ENCODE measurements at places on chromosomes 4 and X.

- no peak for DNase-seq
Measured at GRCh38 chr4:170497689-170498088, 407.9 kb upstream of the AADAT start.

DNA sequence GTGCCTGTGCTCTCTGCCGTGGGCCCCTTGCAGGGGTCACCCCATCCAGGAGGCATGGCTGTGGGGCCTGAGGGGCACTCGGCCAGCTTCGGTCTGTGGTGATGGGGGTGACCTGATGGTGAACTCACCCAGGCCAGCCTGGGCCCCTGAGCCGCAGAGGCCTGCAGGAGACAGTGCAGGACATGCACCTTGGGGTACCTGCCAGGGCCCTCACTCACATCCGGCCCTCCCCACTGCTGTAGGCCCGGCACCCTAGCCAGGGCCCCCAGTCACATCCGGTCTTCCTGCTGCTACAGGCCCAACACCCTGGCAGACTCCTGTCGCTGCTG, 7.3 kb downstream of the CFAP99 start:
- DNase-seq = no peak

DNA sequence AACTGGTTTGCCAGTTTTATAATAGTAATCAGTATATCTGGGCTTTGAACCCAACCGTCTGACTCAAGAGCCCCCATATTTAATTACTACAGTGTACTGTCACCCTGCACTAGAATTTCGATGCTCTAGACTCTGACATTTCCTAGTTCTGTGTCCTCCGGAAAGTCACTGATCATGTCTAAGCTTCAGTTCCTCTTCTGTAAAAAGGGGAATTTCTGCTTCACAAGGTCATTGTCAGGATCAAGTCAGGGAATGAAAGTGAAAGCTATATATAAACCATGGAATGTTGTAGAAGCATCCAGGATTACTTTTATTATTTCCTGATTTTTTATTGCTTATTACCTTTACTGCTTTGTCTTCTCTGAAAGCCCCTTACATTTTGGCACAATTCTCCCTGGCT, 4.0 kb upstream of the KCNIP4 start:
- no peak for DNase-seq

- no peak for DNase-seq
Measured at GRCh38 chrX:12548746-12549145, 242.5 kb upstream of the PRPS2 start.

DNA sequence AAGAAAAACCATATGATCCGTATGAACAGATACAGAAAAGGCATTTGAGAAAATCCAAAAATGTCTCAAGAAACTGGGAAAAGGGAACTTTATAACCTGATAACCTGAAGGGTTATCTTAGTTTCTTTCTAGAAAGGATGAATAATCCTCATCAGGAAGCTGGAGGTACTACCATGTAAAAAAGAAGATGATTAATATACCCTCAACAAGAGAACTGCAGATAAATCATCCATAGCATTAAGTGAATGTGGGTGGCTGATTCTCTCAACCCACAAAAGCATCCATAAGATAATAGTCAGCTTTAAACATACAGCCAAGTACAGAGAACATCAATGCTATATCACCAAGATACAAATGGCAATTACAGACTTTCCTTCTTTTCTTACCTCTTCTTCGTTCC, 26.4 kb downstream of the ANAPC10 start:
- no peak for DNase-seq

DNA sequence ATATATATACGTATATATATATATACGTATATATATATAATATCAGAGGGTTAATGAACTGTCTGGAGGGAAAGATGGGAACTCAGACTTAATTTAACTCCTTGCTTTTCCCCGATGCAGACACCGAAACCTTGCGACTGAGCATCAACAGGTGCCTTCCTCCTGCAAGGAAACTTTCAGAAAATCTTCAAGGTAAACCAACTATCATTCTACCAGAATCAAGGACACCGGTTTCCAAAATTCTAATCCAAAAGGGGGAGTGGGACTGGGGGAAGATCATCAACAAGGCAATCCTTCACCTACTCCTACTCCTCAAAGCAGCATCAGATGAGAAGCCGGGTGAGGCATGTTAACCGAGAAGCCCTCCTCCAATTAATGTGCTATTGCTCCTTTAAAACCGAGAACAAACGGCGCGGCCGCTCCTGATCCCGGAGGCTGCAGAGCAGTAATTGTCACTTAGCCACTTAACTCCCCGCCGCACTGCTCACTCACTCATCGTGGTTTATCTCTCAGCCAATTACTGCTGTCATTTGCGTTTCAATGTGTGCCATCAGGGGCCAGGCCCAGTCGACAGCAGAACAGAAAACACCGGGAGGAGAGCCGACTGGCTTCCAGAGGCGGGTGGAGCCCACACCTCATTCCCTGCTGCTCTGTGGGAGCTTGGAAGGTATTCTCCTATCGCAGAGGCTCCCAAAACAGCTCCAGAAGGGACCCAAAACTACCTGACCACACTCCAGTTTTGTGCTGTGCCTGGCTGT, 61.7 kb downstream of the MAML3 start:
- DNase-seq = no peak

All from ureter (tissue), 1 donor.